Stimulated activated CD4-positive, alpha-beta T cell treated with anti-CD3 and anti-CD28 coated beads, Interleukin-15, amount 100 ng/mL, for 1 hour (primary cell): ENCODE measurements at places on chromosomes 1 and 21.

DNA sequence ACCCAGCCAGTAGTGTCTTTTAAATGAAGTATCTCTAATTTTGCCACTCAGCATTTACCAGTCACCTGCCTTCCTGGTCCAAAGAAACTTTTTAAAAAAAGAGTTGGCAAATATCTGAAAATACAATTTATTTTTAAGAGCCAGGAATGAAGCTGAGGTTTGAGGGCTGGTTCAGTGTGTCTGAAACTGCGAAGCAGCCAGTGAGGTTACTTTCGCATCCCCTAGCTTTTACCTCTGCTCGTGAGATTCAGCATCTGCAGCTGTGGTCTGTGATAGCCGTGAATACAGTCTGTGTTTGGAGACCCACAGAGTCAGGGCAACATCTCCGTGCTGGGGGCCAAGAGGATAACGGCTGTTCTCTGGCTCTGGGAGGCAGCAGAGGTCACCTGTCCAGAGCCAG lies 21.3 kb upstream of the KCNAB2 start:
- DNase-seq, result no peak

GRCh38 chr1:1563688-1564087 lies 11.0 kb downstream of the SSU72 start:
- no peak for DNase-seq

GRCh38 chr1:53572065-53572814 lies 113.0 kb downstream of the DMRTB1 start:
- DNase-seq, result no peak

GRCh38 chr21:38241029-38241740 lies 15.6 kb upstream of the KCNJ15 start:
- DNase-seq, result no peak

- DNase-seq, result no peak
Observed at GRCh38 chr1:234769986-234770795, 160.2 kb upstream of the IRF2BP2 start.

DNA sequence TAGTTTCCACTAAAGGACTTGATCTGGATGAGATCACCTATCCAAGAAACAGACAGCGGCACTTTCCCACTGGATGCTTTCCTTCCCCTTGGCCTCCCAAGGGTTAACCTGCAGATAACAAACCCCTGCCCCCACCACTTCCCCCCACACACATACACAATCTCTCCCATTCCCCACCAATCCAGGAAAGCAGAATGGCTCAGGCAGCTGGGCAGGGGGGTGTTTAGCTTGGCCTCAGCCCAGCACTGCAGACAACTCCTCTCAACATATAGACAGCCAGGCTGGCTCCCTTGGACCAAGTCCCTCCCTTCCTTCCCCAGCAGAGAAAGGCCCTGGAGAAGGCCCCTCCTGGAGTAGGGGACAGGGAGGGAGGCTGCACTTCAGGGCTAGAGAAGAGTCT lies 24.6 kb downstream of the PLEKHA6 start:
- no peak for DNase-seq

DNA sequence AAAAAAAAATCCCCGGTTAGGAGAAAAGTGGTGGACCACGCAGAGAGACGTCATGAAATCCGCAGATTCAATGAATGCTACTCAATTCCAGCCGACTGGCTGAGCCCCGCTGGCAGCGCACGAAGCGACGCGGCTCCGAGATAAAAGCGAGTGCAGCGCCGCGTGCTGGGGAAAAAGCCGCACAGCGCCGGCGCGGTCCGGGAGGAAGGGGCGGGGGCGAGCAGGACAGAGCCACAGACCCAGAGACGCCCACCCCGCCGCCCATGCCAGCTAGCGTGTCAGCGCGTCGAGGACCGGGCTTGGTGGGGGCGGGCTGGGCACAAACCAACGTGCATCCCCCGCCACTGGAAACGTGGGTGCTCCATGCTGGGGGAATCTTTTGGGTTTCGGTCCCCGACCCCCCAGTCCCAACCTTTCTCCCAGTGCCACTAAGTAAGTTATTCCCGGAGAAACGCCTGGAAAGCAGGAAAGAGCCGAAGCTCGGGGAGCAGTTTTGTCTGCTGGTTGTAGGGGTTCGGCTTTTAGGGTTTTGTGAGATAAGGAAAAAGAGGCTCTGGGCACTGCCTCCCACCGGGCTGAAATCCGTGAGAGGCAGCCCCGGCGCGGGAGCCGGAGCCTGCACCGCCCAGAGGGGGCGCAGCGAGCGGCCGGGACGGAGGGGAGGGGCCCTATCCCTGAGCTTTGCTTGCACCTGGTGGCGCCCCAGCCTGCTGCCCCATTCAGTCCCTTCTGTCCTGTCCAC lies at the start of gene KCNJ6:
TSS of gene KCNJ6 (minus strand) at position 148 of the 742 bp plus-strand sequence. CDS start 75,775 bp downstream, outside the sequence.
- no peak for DNase-seq

DNA sequence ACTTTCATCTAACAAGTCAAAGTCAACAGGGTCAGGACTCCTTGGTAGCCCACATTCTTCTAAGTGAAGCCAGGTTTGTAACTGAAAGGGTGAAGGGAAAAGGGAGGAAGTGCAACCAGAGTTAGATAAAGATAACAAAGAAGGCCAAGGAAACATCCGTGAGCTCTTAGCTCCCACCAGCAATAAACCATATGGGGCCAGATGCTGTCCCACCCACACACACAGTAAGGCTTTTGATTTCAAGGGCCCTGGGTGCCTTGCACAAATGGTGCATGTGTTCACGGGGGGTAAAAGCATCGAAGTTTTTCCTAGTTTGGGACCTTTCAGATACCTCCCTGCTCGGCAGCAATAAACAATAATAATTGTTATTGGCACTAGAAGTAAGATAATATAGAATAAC lies 5.1 kb upstream of the TIAM1 start:
- no peak for DNase-seq

DNA sequence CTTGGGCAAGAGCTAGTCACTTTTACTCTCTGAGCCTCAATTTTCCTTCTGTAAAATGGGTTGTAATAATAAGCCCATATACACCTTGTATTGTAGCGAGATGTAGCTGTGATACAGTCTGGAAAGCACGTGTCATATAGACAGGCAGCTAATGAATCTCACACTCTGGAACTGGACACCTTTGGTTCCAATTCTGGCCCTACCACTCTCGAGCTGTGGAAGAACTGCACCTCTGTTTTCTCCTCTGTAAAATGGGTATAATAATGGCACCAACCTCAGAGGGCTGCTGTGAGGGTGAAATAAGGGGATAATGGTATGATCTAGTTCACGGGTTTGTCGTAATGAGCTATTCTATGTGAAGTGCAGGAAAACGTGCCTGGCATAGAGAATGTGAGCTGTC lies 668 bp upstream of the PADI4 start:
- no peak for DNase-seq

- no peak for DNase-seq
Observed at GRCh38 chr1:93907718-93908117, 1.5 kb downstream of the GCLM start.

- DNase-seq, result no peak
Observed at GRCh38 chr1:216222288-216222687, 201.0 kb downstream of the USH2A start.

GRCh38 chr21:40563900-40564299 lies 283.1 kb downstream of the DSCAM start:
- DNase-seq, result no peak

DNA sequence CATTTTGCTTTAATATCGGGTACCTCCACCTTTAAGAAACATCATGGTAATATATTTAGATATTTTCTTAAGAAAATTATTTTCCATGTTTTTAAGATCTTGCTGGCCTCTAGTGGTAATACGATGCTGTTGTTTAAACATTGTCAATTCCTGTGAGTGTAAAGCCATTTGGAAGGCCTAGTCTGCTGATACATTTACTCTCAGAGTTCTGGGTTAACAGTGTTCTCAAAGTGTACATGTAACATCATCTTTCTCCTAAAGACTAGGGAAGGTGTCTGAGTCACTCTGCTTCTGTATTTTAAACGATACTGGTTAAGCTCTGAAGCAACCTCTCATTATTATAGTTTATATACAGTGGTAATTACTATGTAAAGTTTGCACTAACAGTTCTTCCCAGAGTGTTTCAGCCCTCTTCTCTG lies 189.1 kb downstream of the RASAL2 start:
- no peak for DNase-seq

DNA sequence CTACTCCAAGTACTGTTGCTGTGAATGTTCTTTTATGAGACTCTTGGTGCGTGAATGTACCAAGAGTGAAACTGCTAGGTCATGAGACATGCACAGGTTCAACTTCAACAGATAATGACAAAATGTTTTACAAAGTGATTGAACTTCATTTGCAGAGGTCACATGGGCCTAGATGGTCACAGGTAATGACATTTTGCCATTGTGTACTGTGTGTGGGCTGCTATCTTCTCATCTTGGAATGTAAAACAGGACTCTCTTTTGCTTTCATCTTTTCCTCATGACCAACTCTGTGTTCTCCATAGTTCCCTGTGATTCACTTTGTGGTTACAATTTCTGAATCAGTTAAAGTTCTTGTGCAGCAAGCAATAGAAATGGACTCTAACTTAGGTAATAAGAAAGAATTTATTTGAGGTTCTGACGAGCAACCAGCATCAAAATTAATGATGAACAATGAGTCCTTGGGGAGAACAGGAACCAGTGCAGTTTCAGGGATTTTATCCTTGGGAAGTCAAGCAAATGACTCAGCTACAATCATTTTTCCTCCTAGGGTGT lies 16.2 kb upstream of the TSNAX start:
- no peak for DNase-seq

GRCh38 chr1:193766329-193766728 lies 579.9 kb upstream of the B3GALT2 start:
- DNase-seq, result no peak

- no peak for DNase-seq
Observed at GRCh38 chr21:39153373-39153772, 29.9 kb downstream of the PSMG1 start.

GRCh38 chr1:99537886-99538617 lies 107.9 kb upstream of the PALMD start:
- DNase-seq, result no peak

- no peak for DNase-seq
Observed at GRCh38 chr1:7717748-7718368, 53.2 kb upstream of the VAMP3 start.

GRCh38 chr1:29055160-29055559 lies 68.5 kb downstream of the TMEM200B start:
- no peak for DNase-seq

- DNase-seq, result no peak
Observed at GRCh38 chr1:62953633-62954032, 169.7 kb downstream of the ATG4C start.

- no peak for DNase-seq
Observed at GRCh38 chr1:179164494-179164893, 65.0 kb downstream of the ABL2 start.

DNA sequence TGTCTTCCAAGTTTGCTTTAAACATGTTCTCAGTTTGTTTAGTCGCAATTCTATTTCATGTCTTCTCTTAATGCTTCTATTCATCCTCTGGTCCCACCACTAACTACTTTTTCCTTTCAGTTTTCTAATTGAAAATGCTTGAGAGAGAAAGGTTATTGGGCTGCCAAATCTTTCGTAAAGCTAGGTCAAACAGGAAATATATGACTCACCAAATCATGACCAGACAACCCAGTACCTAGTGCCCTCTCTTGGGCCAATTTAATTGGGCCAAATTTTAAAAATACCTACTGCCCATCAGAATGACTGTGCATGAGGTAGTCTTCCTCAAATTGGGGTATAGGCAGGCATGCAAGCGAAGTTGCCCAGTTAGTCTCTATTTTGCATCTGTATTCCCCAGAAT lies 295.4 kb upstream of the PBX1 start:
- no peak for DNase-seq

GRCh38 chr1:54764922-54765561 lies 719 bp upstream of the PARS2 start:
- no peak for DNase-seq

- DNase-seq, result peak; percentile 77
Observed at GRCh38 chr1:223726380-223727001, 14.2 kb downstream of the CAPN2 start.

DNA sequence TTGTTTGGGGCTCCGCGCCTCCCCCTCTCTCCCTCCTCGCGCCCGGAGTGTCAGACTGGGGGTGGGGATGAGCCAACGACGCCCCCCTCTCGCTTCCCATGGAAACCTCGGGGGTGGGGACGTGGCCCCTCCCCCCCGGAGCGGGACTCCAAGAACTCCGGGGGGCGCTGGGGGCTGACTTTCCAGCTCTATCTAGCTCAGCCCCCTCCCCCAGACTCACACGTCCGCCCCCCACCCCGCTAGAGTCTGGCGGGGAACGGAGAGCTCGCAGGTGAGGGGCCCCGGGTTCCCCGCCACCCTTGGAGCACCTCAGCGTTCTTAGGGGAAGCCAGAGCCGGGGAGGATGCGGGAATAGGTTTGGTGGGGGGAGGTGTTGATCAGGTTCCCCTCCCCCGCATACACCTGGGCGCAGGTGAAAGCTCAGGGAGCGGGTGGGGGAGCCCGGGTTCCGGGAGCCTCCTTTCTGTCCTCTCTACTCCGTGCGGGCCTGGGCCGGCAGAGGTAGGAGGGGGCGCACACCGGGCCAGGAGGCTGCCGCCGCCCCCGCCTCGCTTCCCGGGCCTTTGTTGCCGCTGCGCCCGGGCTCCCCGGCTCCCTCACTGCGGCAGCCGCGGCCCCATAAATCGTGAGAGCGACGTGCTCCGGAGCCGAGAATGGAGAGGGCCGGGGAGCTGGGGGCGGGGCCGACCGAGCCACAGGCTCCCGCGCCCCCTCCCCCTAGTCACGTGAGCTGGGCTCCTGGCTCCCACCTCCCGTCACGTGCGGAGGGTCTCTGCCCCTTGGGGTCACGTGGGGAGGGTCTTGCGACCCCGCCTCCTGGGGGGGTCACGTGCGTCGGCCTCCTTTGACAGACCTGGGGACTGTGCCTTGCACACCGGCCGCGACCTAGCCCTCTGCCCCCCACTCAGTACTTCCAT lies 1.9 kb downstream of the EFNA3 start:
- no peak for DNase-seq

GRCh38 chr1:162976628-162977027 lies 92.5 kb upstream of the RGS4 start:
- no peak for DNase-seq

- DNase-seq, result no peak
Observed at GRCh38 chr1:172874950-172875349, 175.8 kb downstream of the TNFSF18 start.

GRCh38 chr1:166865926-166866325 lies 10.1 kb downstream of the TADA1 start:
- no peak for DNase-seq

- DNase-seq, result no peak
Observed at GRCh38 chr1:60678391-60678790, 404.0 kb upstream of the NFIA start.

DNA sequence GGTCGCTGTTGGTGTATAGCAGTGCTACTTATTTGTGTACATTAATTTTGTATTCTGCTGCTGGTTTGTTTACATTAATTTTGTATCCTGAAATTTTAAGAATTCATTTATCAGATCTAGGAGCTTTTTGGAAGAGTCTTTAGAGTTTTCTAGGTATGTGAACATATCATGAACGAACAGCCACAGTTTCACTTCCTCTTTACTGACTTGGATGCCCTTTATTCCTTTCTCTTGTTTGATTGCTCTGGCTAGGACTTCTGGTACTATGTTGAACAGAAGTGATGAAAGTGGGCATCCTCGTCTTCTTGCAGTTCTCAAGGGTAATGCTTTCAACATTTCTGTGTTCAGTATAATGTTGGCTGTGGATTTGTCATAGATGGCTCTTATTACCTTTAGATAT lies 1757.9 kb downstream of the BRINP3 start:
- no peak for DNase-seq
